GM20000 (cell line): ENCODE measurements at places on chromosomes 1 and 21.
A peak's percentile ranks its signal among the peaks of the same experiment; 100 is the strongest.

DNA sequence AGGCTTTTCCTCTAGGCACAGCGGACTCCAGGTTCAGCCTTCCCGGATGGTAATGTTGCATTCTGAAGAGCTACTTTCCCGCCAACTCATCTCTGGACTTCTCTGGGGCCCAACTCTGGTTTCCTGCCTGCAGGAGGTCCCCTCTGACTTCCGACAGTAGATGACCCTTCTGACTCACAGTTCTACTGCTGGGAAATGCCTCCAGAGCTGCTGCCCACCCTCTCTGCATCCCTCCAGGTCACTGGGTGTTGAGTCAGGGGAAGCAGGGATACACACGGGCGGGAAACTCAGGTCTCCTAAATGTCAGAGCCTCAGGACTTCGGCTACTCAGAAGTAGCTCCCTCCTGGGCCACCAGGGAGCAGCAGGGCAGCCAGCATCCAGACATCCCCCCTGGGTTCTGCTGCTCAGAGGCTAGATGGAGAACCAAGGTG lies 2.1 kb upstream of the KIF21B start:
- DNase-seq, result peak; percentile 58

DNA sequence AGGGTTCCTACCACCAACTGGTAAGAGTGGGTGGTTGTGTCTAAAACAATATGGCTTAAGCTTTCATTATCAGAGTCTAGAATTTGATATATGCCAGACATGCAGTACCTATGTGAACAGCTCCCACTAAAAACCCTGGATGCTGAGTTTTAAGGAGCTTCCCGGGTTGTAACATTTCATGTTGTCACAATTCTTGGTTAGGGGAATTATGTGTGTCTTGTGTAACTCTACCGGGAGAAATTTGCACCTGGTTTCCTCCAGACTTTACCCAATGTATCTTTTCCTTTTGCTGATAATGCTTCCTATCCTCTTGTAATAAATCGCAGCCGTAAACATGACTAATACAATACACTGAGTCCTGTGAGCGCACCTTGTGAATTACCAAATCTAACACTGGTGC lies 48.3 kb downstream of the ARID4B start:
- DNase-seq, result no peak

DNA sequence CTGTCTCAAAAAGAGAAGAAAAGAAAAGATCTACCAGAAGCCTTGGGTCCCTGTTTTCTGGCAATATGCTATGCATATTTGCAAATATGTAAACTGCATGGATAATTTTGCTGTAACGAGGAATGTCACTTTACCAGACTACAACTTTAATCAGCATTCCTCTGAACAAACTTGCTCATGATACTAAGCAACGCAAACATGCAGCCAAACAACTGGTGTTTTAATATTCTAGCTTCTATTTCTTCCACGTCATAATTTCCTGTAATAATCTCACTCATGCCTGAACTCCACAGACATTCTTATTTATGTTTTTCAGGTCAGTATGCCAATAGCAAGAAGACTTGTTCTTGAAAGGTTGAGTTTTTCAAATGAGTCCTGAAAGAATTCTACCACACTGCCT lies 114.1 kb downstream of the SIM2 start:
- no peak for DNase-seq

- DNase-seq, result no peak
These were observed 403.8 kb downstream of the NUF2 start for GRCh38 chr1:163725551-163725950.

DNA sequence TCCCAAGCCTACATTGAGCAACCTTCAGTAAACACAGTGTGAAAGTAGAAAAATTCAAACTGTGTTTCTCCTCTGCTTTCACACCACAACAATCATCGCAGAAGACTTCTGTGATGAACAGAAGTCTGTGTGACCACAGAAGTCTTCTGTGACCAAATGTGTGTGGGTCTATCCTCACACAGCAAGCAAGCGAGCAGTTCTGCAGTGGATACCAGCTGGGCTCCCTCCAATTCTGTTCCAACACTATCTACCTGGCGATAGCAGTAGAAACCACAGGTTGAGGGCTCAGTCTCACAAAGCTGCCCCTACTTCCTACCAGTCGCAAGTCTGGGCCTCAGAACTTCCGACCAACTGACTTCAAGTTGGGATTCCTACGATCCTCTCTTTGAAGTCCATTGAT lies 21.0 kb upstream of the RAP1A start:
- DNase-seq, result no peak

DNA sequence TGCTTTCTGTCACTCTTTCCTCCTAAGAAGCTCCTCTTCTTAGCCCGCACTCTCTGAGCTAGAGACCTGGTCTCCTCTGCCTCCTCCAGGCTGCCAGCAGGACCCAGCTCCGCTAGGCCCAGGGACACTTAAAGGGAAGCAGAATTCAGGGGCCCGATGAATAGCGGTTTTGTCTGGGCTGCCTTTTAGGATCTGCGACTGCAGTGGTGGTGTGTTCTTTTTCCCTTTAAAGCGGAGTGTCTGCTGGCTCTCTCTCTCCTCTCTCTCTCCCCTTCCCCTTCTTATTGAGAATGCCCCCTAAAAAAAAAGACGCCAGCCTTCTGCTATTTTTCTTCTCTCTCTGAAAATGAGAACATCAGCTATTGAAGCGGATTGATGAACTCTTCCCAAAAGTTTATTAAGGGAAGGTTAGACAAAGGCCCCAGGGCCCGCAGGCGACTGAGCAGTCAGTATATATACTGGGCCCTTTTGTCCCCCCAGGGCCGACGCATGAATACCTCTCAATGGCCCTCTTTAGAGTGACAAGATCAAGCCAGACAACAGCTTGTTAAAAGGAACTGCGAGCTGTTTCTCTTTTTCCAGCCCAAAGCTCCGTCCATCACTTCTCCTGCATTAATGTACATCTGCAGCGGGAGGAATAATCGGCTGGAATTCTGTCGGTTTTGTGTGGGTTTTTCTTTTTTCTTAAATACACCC lies 27.0 kb downstream of the PAX7 start:
- DNase-seq, result no peak

DNA sequence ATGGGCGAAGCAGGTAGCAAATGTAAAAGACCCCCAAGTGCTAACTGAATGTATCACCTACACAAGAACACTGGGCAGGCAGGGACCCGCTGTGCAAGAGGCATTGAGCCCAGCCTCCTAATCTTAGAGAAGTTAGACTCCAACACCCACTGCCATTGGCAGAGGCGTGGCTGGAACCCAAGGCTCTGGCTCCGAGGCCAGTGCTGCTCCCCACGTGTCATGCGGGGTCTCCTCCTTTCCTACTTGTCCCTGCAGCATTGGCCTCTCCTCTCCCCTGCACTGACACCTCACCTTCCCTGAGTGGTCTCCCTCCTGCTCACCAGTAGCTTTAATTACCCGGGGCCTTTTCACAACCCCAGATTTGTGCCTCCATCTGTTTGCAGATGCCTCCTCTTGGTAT lies 107.0 kb downstream of the GALNT2 start:
- DNase-seq, result no peak

- DNase-seq, result no peak
These were observed 51.1 kb upstream of the RGS21 start for GRCh38 chr1:192265516-192266173.

DNA sequence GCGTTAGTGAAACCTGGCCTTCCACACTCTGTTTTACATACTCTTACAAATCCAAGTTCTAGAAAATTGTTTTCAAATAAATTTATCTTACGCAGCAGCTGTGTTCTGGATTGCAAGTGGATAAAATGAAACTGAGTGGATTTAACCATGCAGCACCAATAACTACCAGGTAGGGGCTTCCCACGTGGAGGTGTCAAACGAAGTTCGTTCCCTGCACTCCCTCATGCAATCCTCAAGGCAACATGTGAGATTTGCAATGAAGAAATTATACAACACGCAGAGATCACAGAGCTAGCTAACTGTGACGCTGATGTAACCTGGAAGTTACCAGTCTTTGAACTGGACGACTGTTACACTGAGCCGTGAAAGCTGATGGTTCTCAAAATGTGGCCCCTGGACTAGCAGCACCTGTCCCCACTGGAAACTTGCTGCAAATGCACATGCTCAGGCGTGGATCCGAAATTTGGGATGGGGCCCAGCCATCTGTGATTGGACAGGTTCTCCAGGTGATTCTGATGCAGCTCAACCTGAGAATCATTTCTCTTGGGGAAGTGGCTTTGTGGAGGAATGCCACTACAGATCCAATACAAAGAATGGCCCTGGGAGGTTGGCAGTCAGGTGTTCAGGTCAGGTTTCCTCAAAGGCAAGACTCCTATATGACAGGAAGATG lies 36.3 kb downstream of the RSPH1 start:
- no peak for DNase-seq

GRCh38 chr1:119622311-119623192 lies 25.5 kb downstream of the ZNF697 start:
- DNase-seq, result no peak

DNA sequence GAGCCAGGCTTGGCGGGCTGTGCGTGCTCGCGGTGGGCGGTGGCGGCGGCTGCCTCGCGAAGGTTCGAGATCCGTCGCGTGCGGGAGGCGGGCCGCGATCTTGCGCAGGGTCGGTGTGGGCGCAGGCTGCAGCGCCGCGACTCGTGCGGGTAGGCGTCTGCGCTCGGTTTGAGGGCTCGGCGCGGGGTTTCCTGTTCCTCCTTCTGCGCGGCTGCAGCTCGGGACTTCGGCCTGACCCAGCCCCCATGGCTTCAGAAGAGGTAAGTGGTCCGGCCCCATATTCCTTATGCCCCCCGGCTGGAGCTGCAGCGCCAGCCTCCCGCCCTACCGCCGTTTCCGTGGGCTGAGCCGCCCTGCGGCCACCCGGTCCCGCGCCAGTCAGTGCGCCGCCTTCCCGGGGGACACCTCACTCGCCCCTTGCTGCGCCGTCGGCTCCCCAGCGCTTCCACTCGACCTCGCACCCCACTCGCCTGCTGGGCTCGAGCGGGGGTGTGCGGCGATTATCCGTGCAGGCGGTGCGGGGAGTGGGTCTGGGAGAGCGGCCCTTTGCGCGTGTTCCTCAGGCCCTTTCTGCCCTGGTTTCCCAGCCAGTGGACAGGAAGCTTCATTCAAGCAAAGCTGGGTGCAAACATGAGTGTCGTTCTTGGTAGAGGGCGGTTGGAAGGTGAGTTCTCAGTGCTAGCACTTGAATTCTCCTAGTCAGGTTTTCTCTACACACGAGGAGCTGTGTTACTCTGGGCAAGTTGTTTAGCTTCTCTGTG lies at the start of gene CACYBP:
TSS of gene CACYBP (plus strand) at position 12 of the 761 bp plus-strand sequence. CDS start at position 246, 234 bp downstream.
- no peak for DNase-seq

DNA sequence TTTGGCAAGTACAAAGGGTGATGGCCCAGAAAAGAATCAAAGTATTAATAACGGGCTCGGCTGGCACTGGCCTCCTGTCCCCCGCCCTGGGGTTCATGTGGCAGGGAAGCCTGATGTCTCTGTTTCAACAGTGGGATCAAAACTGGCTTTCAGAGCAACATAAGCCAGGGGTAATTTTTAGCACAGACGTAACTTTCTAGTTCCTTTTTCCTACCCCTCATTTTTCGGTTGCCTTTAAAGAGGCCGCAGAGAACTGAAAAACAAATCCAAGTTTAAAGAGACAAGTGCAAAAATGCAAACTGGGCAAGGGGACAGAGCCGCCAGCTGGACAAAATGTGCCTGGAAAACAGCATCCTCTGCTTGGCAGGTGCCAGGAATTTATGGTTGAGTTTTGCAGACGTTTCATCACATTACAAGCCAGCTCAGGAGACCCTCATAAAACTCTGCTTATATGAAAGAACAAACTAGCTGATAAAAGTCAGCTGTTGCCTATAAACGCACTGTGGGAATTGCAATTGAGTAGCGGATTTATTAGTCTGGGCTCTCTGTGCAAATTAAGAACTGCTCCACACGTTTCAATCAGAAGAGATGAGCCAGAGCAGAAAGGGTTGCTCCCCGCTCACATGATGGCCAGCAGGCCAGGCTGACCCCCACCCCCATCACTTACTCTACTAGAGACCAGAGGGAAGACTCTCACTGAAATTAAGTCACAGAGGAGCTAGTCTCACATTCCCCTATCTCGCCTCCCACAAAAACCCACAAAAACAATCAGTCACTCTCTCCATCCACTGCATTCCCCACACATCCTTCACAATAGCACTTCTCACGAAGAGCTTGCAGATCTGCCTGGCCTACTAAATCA lies 15.8 kb upstream of the CDCA8 start:
- peak; percentile 67 for DNase-seq

- DNase-seq, result no peak
These were observed 1.6 kb downstream of the PHC2 start for GRCh38 chr1:33429332-33429731.

DNA sequence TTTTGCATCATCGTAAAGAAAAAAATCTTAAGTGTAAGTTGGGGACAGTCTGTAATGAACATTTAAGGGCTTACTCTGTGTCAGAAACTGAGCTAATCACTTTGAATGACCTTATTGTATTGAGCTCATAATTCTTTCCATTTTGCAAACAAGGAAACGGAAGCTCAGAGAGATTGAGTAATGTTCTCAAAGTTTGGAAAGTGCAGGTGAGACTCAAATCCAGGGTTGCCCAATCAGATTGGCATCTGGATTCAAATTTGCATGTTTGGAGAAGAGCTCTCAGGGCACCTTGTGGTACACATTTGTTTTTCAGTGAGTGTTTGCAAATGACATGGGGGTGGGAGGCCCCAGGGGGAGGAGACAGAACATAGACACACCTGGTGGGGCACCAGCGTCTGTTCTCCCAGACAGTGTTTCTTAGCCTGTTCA lies 8.0 kb downstream of the ALPL start:
- DNase-seq, result no peak

DNA sequence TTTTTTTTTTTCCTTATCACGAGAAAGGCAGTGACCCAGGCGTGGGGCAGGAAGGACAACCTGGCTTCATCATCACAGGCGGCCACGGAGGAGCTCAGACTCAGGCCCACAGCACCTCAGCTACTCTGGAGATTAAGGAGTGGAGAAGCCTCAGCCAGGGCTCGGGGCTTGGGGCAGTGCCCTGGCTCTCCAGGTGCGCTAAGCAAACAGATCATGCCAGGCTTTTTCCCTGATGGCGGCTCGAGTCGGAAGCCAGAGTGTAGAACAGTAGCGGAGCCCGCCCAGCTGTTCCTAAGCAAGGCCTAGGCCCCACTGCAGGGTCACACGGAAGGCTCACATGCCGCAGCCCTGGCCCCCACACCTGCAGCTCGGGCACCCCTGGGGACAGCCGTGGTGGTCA lies 70.7 kb downstream of the AGPAT3 start:
- DNase-seq, result no peak

DNA sequence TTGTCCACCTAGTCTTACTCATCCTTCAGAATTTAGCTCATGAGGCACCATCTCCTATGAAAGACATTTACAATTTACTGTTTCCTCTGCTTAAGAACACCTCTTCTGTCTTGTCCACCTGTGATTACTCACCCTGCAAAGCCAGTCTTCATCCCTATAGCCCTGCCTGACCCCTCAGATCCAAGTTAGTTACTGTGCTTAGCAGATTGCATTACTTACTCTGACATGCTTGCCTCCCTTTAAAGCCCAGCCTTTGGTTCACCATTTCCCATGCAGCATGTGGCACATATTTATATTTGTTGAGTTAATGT lies 60.9 kb upstream of the VCAM1 start:
- no peak for DNase-seq

DNA sequence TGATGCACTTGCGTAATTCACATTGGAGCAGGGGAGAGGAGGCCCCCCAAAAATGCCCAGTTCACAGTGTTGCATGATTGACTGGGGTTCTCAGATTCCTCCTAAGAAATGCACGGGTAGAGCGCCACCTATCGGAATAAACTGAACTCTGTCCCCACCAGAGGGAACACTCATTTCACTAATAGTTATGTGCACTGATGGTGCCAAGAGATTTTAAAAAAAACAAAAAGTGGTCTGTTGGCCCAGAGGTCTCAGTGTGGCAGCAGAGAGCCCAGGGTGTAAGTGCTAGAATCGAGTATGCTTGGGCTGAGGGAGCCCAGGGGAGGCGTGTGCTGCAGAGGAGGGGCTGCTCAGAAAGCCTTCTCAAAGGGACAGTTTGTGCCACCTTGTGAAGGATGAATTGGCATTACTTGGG lies 6.9 kb downstream of the PINK1 start:
- peak; percentile 76 for DNase-seq

- peak; percentile 77 for DNase-seq
These were observed 26.2 kb upstream of the SCMH1 start for GRCh38 chr1:41268154-41268770.
